Lung microvascular endothelial cell (primary cell): ENCODE measurements at places on chromosomes 4 and X.

- DNase-seq = no peak
Observed at GRCh38 chr4:124282301-124282898, 430.1 kb downstream of the ANKRD50 start.

DNA sequence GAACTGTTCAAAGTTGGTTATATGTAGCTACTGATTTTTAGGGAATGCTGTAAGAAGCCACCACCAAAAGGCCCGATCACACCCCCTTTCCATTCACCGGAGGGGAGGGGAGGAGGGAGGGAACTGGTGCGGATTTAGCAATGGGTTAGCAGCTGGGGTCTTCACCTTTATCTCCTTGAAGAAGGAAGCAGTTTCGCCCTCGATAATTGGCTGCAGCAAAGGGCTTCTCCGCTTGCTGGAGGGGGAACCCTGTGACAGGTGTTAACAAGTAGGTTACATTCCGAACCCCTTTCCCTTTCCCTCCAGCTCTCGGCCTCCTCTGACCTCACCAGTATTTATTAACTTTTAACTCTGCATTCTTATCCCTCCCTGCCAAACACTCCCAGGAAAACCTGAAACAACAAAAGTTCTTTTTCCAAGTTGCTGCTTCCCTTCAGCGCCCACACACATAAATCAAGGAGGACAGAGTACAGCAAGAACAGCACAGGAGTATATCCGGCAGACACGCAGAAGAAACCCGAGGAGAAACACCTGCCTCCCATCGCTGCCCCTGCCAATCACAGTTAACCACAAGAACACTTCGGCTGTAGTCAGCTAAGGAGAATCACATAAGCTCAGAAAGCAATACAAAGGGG is 39.8 kb upstream of the NAP1L5 start:
- DNase-seq = peak; percentile 21

- no peak for DNase-seq
Observed at GRCh38 chrX:71057848-71058530, 10.1 kb downstream of the SNX12 start.

DNA sequence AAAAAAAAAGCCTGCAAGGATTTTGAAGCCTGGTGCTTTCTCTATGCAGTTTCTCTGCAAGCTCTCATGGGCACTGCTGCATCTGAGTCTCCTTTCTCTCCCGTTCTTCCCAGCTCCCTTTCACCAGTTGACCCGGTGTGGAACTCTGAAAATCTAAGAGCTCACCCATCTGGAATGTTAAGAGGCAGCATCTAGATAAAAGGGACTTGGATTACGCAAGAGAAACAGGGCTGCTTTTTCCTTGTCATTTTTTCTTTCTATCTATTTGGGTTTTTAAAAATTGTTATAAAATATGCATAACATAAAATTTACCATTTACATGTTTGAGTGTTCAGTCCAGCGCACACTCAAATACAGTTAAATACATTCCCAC is 95.2 kb upstream of the RPS6KA3 start:
- DNase-seq = no peak

- DNase-seq = no peak
Observed at GRCh38 chrX:12352922-12353321, 214.6 kb downstream of the FRMPD4 start.

- no peak for DNase-seq
Observed at GRCh38 chr4:75817901-75818300, 84.4 kb downstream of the PPEF2 start.

GRCh38 chr4:101160792-101161592 is 186.3 kb downstream of the PPP3CA start:
- DNase-seq = peak; percentile 64

- no peak for DNase-seq
Observed at GRCh38 chr4:184950117-184950830, 68.0 kb upstream of the HELT start.
